Activated CD4-positive, alpha-beta T cell treated with anti-CD3 and anti-CD28 coated beads, Interleukin-2, Interleukin-4, amounts not matched to agents 100 ng/mL and 50 ng/mL, durations not matched to agents 16 hours and 8 hours (primary cell): ENCODE measurements at places on chromosomes 6 and 20.

DNA sequence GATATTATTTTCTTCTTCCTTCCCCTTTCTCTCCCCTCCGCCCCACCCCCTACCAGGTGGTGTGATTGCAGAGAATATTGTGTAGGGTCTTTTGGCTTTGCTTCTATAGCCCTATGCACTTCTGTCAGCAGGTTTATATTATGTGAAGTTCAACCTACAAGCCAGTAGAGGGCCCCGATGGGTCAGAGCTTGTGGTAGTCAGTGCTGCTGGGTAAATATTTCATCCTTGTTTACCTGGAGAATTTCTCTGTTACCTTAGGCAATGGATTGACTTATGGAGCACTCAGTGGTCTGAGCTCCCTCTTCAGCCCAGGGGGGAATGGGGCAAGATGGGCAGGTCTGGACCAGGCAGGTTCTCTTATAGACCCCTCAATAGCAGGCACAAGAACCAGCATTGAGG is 720.9 kb downstream of the GRIK2 start:
- DNase-seq = no peak

- DNase-seq = peak; percentile 95
These were observed 60.6 kb downstream of the FAM217A start for GRCh38 chr6:4018171-4018923.

- no peak for DNase-seq
These were observed 7.2 kb downstream of the UTRN start for GRCh38 chr6:144292372-144292771.

- no peak for DNase-seq
These were observed 161.9 kb downstream of the COL19A1 start for GRCh38 chr6:70028246-70028645.

- no peak for DNase-seq
These were observed 37.9 kb upstream of the PRL start for GRCh38 chr6:22334778-22335177.

GRCh38 chr6:90338409-90338808 is 41.8 kb upstream of the BACH2 start:
- DNase-seq = no peak

DNA sequence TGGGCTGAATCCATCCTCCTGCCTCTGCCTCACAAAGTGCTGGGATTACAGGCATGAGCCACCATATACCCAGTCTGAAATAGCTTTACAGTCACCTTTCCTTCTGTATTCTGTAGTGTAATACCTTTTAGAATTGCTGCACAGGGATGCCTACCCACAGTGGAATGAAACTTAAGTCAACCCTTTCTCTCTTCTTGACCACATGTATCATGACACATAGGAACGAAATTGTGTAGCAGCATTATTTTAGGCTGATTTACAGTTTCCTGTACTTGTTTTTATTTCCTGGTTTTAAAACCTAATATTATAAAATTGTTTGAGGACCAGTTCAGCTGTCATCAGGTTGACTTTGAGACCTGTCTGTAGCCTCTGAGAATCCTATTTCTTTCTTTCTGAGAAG is 297.8 kb downstream of the ZFAND3 start:
- no peak for DNase-seq

GRCh38 chr6:72524011-72524645 is 97.7 kb upstream of the KCNQ5 start:
- no peak for DNase-seq

DNA sequence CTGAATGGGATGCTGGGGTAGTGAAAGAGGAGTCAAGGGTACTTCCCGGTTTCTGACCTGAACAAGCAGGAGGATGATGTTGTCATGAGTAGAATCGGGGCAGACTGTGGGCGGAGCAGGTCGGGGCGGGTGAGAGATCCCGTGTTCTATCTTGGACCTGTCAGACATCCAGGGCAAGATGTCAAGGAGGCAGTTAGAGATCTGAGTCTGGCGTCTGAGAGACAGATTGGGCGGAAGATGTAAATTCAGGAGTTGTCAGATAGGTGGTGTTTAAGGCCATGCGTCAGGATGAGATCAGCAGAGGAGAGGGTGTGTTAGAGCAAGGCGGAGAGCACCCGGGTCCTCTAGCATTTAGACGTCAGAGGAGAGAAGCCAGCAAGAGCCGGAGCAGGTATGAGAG is 115.5 kb downstream of the DLGAP4 start:
- no peak for DNase-seq

GRCh38 chr6:73898599-73898998 is 202.6 kb downstream of the CD109 start:
- no peak for DNase-seq

DNA sequence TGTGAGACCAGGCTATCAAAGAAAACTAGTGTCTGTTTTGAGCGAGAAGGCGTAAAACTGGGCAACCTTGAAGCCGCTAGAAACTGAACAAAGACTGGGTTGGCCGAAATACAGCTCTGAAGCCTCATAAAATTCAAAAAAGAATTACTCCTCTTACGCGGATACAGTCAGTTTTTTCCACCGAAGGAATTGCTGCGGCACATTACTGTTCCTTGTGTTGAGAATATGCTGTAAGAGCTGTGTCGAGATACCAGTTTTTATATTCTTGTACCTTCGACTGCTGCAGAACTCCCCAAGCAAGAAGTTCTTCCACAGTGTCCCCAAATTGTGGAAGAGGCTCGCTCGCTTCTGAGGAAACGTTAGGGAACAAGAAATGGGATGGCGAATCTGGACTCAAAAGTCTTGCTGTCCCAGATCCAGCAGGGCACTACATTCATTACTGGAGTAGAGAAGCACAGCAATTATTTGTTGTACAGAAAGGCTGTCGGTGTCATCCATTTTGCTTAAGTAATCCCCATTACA is 523 bp upstream of the COX7A2 start:
- DNase-seq = no peak

GRCh38 chr20:21324126-21324525 is 21.0 kb downstream of the XRN2 start:
- no peak for DNase-seq

- no peak for DNase-seq
These were observed 164.8 kb upstream of the QKI start for GRCh38 chr6:163249651-163250101.

DNA sequence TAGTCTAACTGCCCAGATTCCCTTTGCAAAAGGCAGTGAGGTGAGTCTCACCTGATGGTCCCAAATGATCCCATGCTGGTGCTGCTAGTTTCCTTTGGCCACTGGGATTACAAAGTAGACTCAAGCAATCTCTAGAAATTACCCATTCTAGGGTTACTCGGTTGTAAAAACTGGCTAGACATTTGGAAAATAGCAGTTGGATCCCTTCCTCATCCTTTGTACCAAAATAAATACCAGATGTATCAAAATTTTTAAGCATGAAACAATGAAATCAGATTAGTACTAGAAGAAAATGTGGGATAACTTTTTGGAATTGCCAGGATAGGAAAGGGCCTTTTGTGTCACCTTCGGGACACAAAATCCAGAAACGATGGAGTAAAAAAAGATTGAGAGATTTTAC is 112.9 kb upstream of the TOP1 start:
- DNase-seq = no peak

DNA sequence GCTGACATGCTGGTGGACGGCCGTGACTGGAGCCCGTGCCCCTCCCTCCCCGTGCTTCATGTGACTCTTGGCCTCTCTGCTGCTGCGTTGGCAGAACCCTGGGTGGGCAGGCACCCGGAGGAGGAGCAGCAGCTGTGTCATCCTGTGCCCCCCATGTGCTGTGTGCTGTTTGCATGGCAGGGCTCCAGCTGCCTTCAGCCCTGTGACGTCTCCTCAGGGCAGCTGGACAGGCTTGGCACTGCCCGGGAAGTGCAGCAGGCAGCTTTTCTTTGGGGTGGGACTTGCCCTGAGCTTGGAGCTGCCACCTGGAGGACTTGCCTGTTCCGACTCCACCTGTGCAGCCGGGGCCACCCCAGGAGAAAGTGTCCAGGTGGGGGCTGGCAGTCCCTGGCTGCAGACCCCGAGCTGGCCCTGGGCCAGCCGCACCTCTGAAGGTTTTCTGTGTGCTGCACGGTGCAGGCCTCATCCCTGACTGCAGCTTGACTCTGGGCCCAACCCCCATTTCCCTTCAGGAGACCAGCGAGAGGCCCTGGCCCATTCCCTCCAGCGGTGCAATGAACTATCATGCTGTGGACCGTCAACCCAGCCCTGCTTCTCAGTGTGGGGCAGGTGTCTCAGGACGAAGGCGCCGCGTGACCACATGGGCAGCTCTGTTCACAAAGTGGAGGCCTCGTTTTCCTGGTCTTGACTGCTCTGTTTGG is 8.1 kb downstream of the NPBWR2 start:
- DNase-seq = no peak

- DNase-seq = no peak
These were observed 55.9 kb upstream of the LOC128125822 start for GRCh38 chr6:63516186-63516944.

DNA sequence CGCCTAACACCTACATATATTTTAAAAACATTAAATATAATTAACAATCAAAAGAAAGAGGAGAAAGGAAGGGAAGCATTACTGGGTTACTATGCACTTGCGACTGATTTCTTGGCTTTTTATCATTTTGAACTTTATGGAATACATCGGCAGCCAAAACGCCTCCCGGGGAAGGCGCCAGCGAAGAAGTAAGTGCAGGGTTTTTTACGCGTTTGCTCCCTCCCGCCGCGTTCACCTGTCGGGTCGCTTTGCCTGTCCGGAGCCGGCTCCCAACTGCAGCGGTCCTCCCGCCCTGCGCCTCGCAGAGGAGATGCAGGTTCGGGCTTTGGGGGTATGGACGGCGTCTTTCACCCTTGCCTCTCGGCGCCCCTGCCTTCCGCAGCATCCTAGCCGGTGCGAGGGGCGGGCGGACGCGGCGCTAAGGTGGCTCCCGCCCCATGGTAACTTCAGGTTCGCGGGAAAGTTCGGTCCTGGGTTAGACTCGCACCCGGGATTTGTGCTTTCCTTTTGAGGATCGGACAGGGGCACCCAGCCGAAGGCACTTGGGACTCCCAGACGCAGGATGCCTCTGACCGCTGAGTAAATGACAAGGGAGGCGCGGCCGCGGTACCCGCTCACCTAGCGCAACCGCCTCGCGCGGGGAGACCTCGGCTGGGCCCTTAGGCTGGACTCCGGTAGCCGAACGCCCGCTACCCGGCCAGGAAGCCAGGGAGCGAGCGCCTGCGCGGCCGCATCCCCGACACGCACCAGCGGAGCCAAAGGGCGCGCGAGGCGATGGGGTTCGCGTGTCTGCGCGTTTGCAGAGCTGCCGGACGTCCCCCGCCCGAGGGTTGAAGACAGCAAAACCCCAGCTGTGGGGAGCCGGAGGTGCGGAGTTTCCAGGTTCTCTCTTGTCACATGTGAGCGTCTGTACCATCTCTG is 891 bp downstream of the RSPO3 start:
- no peak for DNase-seq

DNA sequence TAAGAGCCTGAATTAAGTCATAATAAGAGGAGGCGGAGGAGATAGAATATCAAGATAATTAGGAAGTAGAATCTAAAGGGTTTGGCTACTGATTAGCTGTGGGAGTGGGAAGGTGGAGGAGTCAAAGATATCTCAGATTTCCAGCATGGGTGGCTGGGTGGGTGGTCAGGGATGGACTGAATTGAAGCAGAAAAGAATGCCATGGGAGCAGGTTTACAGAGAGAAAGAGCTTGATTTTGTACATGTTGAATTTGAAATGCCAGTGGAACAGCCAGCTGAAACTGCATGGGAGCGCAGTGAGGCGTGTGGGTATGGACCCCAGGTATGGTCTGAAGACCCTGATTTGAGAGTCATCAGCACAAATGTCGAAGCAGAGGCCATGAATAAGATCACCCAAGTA is 1.4 kb upstream of the HLA-DMA start:
- DNase-seq = no peak

GRCh38 chr6:79302341-79302740 is 67.9 kb upstream of the HMGN3 start:
- no peak for DNase-seq

GRCh38 chr20:23148731-23149570 is 62.8 kb upstream of the CD93 start:
- DNase-seq = no peak

DNA sequence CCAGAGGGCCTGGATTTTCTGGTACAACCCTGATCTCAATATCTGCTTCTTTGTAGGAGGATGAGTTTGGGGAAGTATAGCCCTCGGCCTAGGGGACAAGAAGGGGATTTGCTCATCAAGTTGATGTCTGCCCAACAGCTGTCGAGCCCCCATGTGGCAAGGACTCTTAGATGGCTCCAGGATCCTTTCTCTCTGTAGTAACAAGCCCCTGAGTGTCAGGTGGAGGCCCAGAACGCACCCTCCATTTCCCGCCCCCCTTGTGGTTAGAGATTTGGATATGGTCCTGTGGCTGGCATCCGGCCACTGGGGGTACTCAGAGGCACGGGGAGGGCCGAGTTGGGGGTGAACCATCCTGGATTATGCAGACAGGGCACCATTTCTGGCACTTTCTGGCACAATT is 50.1 kb downstream of the CTCFL start:
- DNase-seq = no peak

DNA sequence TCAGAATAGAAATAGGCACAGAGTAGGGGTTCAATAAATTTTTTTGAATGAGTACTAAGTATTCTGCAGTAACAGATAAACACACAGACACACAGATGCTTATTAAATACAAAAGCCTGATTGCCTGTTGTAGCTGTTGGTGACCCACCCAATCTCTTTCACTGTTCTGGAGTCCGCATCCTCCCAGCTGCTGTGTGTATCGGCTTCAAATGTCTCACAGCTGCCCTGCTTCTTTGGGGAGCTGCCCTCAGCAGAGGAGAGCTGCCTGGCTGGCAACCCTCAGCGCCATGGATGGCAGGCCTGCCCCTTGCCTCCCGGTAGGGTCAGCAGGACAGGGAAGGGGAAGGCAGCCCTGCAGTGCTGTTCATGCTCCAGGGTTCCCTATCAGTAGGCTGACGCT is 85.9 kb upstream of the PRND start:
- no peak for DNase-seq

DNA sequence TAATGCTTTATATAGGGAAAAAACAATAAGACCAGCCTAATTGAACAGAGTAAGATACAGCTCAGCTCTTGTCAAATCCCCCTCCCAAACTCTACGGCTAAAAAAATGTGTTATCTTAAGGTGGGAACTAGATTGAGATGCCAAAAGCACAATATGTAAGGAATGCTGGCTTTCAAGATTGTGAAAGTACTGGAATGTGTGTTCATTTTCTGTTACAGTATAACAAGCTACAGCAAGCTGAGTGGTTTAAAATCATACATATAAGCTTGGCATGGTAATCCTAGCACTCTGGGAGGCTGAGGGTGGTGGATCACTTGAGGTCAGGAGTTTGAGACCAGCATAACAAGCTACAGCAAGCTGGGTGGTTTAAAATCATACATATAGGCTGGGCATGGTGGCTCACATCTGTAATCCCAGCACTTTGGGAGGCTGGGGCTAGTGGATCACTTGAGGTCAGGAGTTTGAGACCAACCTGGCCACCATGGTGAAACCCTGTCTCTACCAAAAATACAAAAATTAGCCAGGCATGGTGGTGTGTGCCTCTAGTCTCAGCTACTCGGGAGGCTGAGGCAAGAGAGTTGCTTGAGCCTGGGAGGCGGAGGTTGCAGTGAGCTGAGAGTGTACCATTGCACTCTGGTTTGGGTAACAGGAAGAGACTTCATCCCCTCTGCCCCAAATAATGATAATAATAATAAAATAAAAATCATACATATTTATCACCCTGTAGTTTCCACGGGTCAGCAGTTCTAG is 297.7 kb downstream of the DOK5 start:
- DNase-seq = no peak

- no peak for DNase-seq
These were observed 28.0 kb upstream of the SUMO4 start for GRCh38 chr6:149372062-149372461.
